ENCODE measurements at places on chromosomes 1 and 21.
A peak's percentile ranks its signal among the peaks of the same experiment; 100 is the strongest.

DNA sequence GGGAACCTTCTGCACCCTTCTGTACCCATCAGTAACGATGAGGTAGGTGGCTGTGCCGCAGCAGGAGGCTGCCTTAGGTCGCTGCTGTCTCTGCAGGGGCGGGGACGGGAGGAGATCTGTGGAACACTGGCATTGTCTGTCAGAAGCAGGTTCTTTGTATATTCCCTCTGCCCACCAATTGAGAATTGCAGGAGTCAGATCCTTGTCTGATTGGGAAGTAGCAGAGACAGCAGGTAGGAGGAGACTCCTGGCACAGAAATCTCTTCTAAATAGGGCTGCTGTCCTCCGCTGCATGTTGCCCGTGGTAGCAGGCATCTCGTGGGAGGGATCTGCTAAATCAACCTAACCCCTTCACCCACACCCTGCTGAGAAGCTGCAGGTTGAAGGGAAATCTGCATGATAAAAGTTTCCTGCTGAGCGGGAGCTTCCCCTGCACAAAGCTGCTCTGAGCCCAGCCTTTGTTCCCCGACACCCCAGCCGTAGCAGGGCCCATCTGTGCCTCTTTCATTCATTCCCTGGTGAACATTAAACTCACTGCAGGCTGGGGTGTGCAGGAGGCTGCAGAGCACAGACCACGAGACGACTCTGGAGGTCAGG, 15.9 kb downstream of the SARS1 start:
- DNase-seq: no peak

DNA sequence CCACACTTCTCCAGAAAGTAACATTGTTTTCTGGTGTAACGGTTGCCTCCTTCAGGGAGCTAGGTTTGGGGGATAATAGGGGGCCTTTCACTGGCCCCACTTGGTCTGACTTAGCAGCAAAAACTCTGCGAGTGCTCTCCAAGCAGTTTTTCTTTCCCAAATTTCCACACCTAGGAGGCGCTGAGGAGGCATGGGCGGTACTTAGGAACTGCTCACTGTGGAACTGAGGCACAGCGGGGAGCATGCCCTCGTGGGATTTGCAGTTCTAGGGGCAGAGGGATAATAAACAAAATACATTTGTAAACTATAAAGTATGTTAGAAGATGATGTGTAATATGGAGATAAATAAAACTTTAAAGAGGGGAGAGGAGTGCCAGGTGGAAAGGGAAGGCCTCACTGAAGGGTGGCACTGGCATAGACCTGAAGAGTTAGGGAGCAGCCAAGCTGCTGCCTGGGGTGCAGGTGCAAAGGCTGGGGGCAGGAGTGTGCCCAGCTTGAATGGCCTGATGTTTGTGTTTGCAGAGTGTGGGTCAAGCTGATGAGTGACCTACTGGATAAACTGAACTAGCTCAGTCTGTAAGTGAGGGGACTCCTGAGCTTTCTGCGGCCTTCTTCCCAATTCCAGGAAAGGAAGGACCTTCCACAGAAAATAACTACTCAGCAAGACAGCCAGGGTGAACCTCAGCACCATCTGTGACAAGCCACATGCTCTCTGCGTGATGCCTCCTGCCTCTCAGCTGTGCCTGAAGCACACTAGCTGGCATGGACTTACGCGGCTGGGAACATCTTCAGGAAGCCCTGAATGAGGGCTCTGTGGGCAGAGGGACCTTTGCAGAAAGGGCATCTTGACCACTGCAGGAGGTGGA, 1.9 kb downstream of the EPHX1 start:
- DNase-seq: no peak

DNA sequence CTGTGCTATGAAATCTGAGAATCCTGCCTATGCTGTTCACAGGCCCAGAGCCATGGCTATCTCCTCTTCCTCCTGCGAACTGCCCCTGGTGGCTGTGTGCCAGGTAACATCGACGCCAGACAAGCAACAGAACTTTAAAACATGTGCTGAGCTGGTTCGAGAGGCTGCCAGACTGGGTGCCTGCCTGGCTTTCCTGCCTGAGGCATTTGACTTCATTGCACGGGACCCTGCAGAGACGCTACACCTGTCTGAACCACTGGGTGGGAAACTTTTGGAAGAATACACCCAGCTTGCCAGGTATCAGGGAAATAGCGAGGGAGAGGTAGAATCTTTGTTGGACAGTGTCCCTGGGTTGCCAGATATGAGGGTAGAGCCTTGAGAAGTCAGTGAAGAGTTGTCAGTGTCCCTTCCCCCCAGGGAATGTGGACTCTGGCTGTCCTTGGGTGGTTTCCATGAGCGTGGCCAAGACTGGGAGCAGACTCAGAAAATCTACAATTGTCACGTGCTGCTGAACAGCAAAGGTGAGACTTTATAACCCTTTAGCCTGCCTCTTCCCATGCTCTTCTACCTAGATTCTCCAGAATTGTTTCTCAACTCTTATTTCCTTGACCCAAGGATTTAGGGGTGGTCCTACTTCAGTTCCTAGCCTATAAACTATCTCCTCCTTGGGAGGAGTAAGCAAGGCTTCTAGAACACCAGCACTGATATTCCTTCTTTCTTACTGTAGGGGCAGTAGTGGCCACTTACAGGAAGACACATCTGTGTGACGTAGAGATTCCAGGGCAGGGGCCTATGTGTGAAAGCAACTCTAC, 1.4 kb downstream of the NIT1 start:
- peak; percentile 84 for DNase-seq

- DNase-seq: no peak
These were observed 137.7 kb downstream of the LEPR start for GRCh38 chr1:65558215-65558614.

DNA sequence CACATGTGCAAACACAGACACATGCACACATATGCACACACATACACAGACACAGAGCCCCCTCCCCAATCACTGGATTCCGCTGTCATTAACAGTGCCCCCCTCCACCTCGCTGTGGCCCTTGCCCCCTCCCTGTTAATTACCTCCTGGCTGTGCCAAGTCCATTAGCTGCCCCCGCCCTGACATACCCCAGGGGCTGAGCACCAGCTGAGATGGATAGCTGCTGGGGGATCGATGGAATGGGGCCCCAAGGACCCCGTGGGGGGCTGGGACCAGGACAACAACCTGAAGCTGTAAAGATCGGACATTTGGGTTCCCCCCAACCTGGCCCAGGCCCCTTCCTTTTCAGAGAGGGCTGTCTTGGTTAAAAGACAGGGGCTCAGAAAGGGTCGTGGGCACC, 9.6 kb upstream of the PEAR1 start:
- no peak for DNase-seq

DNA sequence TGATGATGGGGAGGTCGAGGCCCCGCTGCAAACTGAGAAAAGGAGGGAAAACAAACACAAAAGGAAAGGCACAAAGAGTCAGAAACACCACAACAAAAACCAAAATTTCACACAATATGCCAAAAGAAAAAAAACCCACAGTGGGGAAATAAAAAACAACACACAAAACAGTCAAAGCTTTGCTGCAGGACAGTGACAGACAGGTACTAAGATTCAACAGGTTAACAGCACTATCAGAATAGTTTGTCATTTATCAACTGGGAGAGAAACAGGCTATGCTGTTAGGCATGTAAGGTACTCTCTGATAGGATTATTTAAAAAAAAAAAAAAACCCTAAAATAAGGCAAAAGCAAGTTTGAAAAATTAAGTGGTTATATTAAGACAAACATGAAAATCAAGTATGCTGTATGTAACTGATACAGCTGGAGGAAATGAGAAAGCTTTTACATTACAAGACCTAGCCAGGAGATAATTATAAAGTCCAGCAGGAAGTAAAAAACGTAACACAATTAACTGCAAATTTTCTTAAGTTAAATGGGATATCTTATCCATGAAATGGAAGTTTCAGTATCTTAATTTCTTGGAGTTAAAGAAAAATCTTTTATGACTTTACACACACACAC, 179.0 kb downstream of the EIF4G3 start:
- no peak for DNase-seq

DNA sequence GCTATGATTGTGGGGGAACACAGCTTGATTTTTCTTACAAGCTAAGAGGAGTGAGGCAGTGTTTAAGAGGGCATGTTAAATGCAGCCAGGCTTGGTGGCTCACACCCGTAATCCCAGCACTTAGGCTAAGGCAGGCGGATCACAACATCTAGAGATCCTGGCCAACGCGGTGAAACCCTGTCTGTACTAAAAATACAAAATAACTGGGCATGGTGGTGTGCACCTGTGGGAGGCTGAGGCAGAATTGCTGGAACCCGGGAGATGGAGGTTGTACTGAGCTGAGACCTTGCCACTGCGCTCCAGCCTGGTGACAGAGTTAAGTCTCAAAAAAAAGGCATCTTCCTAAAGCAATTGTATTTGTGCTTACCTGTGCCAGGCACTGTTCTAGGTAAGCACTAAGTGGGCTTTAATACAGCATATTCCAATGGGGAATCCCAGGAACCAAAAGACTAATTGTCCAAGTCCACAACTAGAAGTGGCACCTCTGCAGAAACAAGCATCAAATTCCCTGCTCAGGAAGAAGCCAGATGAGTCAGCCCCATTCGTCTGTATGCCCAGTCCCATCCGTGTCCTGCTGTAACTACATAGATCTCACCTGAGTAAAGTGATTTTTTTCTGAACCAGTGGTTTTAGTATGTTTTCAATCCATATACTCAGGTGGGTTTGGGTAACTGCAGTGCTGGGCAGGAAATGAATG, 4.6 kb downstream of the RCC1 start:
- DNase-seq: no peak

- DNase-seq: no peak
These were observed 102.3 kb upstream of the LMO4 start for GRCh38 chr1:87226341-87226760.

- DNase-seq: no peak
These were observed 126.0 kb upstream of the IPO9 start for GRCh38 chr1:201702936-201703335.

DNA sequence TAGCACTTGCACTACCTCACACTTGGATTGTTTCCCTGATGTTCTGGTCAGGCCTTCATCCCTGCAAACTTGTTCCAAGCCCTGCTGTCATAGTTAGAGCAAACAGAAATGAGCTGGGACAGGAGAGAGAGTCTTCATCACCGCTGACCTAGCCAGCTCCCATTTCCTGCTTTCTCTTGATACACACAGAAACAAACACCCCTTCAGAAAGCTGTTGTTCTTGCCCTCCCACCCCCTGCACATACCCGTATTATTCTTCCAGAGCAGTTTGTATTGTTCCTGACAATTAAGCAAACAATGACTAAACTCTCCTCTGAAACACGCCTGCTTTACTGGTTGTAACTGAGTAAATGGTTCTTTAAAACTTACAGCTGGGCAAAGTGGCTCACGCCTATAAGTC, 2.9 kb upstream of the SYT2 start:
- DNase-seq: no peak

GRCh38 chr21:32978331-32979270, 47.1 kb upstream of the OLIG2 start:
- no peak for DNase-seq

DNA sequence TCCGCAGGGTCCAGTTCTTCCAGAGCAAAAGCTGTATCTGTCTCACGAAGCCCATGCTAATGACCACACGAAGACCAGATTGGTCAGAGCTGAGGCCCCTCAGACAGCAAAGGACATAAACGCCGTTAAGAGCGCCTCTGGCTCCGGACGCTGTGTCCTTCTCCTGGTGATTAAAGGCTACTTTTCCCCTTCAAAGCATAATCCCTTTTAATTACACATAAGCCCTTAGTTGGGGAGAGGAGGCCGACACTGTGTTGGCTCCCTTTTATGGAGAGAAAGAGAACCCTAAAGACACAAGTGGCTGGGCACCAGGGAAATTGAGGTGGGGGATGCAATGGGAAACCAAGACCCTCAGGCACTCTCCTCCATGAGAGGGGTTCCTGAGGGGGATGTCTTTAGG, at the start of gene ABCA4:
ABCA4 (minus strand) TSS at position 158 of the 400 bp plus-strand sequence; CDS start at position 55, 103 bp downstream.
- DNase-seq: no peak

DNA sequence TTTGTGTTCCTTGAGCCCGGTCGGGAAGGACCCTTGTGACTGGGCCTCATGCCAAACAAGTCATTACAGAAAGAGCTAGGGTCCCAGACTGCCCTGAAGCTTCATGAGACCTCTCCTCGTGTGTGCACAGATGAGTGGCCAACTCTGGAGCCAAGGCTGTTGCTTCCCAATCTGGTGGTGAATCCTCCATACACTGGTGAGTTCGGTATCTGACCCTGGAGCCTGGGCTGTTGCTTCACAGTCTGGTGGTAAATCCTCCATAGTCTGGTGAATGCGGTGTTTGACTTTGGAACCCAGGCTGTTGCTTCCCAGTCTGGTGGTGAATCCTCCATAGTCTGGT, 737.8 kb downstream of the MATN1 start:
- DNase-seq: no peak

- no peak for DNase-seq
These were observed 113.3 kb upstream of the PTGFR start for GRCh38 chr1:78377356-78377928.

GRCh38 chr1:25458541-25459298, 28.0 kb downstream of the MACO1 start:
- DNase-seq: no peak

GRCh38 chr1:8127171-8127641, 101.1 kb upstream of the ERRFI1 start:
- no peak for DNase-seq

DNA sequence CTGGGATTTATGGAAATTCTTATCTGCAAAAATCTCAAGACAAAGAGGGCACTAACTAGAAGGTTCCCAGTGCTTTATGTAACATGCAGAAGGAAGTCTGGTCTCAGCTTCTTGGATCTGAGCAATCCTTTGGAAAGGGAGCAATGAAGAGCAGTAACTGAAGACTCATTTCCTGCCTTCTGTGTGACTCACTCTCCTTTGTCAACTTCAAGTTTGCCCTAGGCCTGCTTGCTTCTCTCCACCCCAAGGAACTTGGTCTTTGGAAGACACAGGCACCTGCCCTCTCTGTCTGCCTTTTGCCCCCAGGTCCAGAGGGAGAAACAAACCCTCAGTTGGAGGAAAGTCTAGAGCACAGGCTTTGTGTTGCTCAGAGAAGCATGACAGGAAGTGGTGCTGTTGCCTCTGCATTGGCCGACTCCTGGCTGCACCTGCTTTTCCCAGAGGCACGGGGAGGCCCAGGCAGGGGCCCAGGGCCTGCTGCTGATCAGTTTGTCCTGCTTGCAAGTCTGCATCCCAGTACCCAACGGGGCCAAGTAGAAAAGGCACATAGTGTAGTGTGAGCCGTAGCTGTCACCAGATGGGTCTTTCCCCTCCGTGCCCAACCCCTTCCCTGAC, 137.2 kb downstream of the DHRS3 start:
- DNase-seq: peak; percentile 25

GRCh38 chr1:182003953-182004586, 57.4 kb downstream of the ZNF648 start:
- no peak for DNase-seq

GRCh38 chr1:43878854-43879253, 54.7 kb upstream of the ARTN start:
- no peak for DNase-seq

GRCh38 chr1:203176273-203177035, 828 bp upstream of the MYBPH start:
- no peak for DNase-seq

Data from CD4-positive, alpha-beta T cell treated with Interleukin-21 for 1 hour (primary cell).